ENCODE measurements at places on chromosomes 12 and 14.

GRCh38 chr12:8675591-8676036 lies 13.0 kb upstream of the MFAP5 start:
- DNase-seq: no peak

- DNase-seq: no peak
These were observed 165.4 kb upstream of the LRIG3 start for GRCh38 chr12:59085690-59086089.

DNA sequence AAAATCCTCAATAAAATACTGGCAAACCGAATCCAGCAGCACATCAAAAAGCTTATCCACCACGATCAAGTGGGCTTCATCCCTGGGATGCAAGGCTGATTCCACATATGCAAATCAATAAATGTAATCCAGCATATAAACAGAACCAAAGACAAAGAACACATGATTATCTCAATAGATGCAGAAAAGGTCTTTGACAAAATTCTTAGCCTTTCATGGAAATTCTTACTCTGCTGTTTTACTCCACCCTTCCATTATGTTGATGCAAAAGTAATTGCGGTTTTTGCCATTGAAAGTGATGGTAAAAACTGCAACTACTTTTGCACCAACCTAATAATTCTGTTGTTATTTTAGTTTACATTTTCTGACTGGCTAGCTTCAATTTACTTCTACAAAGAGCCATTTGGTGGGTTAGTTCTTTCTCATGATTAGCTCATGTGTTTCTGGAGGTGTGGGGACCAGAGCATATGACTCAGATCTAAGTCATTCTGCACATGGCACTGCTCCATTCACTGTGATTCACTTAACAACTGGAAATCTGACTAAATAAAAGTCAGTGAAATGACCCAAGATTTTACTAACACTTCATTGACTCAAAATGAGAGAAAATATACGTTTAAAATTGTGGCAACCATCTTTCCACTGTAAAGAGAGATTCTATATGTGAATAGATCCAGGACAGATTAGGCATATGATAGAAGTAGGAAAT lies 99.9 kb downstream of the TMTC3 start:
- no peak for DNase-seq

DNA sequence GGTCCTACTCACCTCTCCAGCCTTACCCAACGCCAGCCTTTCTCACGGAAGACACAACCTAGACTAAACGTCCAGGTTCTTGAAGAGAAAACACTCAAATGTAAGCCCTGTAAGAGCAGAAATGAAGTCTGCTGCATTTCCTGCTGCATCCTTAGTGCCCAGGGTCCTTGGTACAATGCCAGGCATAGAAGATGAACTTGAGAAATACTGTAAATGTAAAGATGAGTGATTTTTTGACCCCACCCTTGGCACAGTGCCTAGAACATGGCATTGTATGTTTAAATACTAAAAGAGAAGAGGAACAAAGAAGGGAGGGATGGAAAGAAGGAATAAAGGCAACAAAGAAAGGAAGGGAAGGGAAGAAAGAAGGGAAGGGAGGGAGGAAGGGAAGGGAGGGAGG lies 514.6 kb downstream of the MED13L start:
- DNase-seq: no peak

GRCh38 chr12:24047326-24047725 lies 97.9 kb upstream of the SOX5 start:
- DNase-seq: no peak

DNA sequence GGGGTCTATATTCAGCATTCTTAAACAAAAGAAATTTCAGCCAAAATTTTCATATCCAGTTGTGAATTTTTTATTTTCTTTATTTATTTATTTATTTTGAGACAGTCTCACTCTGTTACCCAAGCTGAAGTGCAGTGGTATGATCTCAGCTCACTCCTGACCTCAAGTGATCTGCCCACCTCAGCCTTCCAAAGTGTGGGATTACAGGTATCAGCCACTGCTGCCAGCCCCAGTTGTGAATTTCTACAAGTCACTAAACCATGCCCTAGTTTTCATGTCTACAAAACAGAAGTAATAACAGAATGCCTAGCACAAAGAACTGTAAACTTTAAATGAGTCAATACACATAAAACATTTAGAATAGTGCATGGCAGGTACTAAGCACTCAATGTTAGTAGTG lies 254.2 kb downstream of the C12orf50 start:
- DNase-seq: no peak

DNA sequence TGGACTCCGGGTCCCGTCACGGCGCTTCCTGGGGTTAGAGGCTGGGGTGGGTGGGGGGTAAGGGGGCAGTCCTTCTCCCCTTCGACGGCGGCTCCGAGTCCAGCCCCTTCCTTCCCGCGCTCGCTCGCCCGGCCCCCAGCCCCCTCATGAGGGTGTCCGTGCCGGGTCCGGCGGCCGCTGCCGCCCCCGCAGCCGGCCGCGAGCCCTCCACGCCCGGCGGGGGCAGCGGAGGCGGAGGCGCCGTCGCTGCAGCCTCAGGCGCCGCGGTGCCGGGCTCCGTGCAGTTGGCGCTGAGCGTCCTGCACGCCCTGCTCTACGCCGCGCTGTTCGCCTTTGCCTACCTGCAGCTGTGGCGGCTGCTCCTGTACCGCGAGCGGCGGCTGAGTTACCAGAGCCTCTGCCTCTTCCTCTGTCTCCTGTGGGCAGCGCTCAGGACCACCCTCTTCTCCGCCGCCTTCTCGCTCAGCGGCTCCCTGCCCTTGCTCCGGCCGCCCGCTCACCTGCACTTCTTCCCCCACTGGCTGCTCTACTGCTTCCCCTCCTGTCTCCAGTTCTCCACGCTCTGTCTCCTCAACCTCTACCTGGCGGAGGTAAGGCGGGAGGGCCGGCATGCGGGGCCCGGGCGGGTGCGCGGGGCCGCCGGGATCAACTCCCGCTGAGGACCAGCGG lies 500 bp downstream of the GPR137C start:
- no peak for DNase-seq

GRCh38 chr14:79856381-79856780 lies 354.9 kb downstream of the DIO2 start:
- no peak for DNase-seq

DNA sequence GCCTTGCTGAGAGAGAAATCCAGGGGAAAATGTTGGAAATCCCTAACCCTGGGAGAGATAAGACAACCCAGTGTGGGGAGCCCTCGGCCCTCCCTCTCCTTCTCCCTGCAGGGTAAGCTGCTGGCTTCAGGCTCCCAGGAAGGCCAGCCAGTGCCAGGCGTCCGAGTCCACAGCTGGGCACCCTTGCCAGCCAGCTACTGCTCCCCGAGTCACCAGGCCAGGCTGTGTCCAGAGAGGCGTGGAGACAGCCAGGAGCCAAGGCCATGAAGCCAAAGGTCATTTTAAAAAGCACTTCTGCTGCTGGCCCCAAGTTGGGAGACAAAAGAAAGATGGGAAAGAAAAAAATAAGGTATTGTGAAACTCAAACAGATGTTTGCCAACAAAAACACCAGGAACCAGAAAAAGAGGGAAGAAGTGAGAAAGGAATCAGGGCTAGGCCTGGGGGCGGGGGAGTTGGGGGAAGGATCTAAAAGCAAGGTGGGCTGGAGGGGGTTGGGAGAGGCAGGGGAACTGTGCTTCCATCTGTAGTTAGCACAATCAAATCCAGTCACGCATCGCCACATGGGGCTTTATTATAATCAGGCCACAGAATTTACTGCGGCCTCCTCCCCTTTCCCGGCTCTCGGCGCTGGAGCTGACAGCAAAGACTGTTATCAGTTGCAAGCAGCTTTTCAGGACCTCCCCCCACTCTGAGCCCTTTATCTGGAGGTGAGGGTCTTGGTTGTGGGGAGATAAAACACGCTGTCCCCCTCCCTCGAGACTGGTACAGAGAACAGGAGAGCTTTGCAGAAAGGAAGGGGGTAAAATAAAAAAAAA lies 33.5 kb downstream of the RBM19 start:
- no peak for DNase-seq

DNA sequence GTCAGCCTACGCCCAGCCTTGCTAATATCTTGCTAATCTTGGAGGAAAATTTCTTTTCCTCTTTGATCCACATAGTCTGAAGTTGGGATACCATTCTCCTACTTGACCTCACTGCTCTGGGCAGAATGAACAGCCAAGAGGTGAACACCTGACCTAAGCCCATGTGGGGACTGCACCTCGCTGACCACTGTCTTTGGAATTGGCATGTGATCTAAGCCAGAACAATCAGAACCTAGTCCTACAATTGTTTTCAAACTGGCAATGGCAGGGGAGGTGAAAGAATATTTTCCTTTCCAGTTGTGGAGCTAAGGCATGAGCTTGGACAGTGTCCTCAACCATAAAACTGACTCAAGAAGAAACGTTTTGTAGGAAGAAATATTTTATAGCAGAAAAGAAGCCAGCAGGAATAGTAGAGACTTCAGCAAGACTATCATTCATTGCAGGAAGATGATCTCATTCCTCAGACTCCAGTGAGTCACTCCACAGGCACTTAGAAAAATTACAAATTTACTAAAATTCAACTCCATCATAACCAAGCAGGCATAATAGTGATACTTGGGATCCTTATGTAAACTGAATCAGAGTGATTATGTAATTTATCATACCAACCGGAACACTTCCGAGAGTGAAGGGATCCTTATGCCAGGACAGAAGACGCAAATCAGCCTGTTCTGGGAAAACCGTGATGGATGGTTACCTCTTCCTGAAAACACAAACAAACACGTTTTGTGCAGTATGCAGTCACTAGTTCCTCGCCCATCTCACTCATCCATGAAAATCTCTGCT lies 14.7 kb downstream of the PTPRO start:
- no peak for DNase-seq

DNA sequence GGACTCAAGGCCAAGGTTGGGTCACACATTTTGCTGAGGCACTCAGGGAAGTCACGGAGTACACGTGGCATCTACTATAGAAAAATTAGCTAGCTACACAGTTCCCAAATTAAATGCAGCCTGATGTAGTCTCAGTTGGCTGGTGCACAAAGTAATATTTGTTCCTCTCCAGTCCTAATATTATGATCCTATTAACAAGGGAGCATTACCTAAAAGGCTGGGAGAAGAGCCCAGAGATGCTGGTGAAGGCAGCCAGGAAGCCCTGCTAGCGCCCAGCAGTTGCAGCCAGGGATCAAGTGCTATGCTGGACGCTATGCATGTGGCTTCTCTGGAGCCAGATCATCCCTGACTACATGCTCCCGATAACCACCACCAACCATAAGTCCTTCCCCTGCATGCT lies 88.0 kb upstream of the GSC start:
- no peak for DNase-seq

GRCh38 chr12:122045262-122045661 lies 23.6 kb downstream of the BCL7A start:
- DNase-seq: no peak

DNA sequence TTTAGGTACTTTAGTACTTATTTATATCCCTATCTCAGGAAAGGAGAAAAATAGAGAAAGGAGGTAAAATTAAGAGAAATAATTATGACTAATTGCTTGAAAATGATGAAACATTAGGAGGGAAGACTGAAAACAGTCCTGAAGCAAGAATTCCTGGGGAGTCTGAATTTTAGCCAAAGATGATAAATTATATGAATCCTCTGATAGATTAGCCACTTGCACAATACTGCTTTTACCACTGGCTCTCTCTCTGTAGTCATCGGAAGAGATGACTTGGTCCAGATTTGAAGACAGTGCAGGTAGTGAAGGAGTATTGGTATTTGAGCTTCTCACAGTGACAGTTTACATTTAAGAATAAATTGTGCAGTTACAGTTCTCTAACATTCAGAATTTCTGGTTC lies 83.8 kb upstream of the CLEC14A start:
- DNase-seq: no peak

Measured in NCI-H1436 (cell line).